ENCODE measurements at places on chromosomes 4 and X.

- DNase-seq = no peak
Observed at GRCh38 chr4:128608006-128608405, 201.5 kb upstream of the JADE1 start.

DNA sequence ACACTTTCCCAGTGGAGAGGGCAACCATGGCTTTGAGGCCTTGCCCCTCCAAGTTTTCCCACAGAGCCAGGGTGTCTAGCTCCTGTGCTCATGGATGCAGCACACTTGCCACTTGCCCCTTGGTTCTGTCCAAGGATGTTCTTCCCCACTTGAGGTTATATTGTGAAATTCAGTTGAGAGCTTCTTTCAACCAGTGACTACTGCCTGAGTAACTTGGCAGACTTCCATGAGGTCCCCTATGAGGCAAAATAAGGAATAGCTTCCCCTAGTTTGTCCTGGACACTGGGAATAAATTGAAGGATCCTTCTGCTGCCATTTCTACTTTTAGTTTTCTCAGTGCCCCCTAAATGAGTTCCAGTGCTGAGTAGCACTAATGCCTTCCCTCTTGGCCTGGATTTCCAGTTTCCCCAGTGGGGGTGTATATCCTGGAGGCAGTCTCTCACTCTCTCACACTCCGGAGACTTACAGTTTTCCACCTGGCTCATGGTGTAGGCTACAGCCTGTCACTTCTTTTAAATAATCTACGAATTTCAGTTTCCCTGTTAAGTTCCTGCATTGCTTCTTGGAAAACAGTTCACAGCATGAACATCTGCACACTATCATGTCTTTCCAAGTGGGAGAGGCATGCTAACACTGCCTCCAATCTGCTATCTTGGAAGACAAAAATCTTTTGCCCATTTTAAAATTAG, 36.4 kb upstream of the ADH4 start:
- no peak for DNase-seq

DNA sequence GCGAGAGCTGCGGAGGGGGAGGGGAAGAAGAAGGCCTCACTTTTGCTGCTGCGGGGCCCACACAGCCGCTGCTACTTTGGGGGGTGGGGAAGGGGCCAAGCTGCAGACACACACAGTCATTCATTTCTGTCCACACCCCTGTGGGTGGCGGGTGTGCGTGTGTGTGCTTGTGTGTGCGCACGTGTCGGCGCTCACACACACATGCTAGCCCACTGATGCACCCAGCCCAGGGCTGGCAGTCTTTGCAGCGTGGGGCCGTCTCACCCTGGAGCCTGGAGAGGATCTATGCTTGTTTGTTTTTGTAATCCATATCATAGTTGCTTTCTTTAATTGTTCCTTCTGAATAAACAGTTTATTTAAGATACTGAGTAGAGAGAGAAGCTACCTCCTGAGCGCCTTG, 4.0 kb downstream of the DUSP9 start:
- DNase-seq = no peak

GRCh38 chr4:16438986-16439385, 212.7 kb upstream of the TAPT1 start:
- DNase-seq = no peak

DNA sequence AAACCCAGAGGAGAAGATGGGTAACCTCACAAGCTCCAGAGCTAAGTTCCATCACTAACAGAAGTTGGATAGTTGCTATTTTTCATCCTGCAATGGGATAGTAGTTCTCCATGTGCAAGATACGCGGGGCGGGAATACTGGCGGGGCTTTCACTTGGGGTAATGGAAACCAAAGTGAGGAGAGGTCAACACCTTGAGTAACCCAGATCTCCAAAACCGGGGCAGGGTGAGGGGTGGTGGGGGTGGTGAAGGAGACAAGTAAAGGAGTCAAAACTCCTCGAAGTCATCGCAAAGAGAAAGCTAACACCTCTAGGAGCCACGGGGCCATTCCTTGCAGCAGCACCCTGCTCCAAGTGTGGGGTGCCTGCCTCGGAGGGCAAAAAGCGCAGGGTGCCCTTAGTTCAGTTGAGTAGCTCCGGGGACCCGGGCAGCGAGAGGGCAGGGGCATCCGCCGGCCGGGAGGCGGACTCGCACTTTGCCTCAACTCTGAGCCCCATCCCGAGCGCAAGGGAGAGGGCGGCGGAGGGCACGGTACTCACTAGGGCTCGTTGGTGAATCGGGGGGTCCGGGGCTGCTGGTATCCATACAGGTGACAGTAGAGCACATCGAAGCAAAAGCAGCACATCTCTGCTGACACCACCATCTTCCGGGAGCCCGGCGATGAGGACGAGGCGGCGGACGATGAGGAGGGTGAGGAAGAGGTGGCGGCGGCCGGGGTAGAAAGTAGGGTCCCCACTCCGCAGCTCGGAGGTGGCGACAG, 645 bp downstream of the AMMECR1 start:
- DNase-seq = peak; percentile 7

DNA sequence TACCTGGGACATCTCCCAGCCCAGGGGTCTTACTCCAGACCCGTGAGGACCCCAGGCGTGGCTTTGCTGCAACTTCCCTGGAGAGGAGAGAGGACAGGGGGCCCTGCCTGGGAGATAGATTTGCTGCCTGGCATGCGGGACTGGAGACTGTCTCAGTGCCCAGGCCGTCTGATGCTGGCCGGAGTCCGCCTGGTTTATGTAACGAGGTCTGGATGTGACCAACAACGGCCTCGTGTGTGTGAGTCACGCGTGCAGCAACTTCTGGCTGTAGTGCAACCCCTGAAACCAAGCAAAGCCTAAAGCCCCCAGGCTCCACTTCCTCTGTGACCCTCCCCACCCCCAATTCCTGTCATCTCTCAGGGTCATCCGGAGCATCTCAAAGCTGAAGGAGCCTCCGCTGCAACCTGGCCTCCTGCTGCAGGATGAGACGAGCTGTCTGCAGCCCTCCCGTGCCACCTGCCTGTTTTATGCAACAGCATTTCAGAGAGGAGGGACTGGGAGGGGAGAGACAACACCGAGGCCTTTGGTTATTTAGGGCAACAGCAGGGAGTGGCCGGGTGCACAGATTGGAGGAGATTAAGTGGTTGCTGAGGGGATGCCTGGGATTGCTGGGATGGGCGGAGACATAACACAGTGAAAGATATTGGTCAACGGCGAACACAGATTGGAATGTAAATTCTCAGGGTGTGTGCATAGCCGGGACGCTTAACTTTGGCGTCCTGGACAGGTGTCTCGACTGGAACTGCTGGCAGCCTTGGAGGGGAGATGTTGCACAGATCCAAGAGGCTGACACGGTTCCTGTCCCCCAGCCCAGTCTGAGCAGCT, 16.0 kb downstream of the XG start:
- no peak for DNase-seq

GRCh38 chr4:86942185-86942666, 7.4 kb downstream of the AFF1 start:
- no peak for DNase-seq

GRCh38 chr4:44563496-44563895, 87.9 kb downstream of the YIPF7 start:
- DNase-seq = no peak

DNA sequence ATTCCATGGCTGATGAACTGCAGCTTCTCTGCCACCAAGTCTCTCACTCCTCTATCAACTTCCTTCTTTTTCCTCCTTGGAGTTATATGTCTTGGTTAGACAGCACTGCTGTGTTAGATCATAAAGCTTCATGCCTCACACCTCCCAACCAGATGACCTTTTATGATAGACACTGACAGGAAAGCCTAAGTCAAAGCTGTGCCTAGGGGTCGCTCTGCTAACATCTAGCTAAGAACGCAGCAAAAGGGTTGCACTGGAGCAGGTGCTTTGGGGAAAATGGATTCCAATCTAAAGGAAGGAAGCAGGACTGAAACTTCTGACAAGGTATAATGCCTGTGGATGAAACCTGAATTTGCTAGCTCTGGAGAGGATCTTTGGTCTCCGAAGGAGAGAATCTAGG, 509.7 kb downstream of the SMARCA1 start:
- no peak for DNase-seq

DNA sequence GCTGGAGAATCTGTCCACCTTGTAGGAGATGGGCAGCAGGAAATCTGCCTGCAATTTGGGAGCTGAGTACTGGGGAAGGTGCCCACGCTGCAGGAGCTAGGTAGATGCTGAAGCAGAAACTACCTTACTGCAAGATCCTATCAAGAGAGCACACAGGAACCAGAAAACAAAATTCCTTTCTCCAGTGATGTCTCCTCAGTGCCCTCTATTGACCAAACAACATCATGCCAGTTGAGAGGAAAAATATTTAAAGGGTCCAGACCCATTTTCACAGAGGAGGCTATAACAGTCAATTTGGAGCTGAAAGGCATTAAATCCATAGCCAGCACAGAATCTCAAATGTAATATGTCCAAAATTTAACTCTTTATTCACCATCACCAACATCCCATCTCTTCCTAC, 406.8 kb downstream of the SLITRK2 start:
- no peak for DNase-seq

- no peak for DNase-seq
Observed at GRCh38 chr4:143587703-143588102, 74.2 kb downstream of the SMARCA5 start.

- no peak for DNase-seq
Observed at GRCh38 chr4:185825737-185826136, 13.7 kb upstream of the SORBS2 start.

- DNase-seq = no peak
Observed at GRCh38 chr4:94978904-94979303, 221.1 kb downstream of the BMPR1B start.

DNA sequence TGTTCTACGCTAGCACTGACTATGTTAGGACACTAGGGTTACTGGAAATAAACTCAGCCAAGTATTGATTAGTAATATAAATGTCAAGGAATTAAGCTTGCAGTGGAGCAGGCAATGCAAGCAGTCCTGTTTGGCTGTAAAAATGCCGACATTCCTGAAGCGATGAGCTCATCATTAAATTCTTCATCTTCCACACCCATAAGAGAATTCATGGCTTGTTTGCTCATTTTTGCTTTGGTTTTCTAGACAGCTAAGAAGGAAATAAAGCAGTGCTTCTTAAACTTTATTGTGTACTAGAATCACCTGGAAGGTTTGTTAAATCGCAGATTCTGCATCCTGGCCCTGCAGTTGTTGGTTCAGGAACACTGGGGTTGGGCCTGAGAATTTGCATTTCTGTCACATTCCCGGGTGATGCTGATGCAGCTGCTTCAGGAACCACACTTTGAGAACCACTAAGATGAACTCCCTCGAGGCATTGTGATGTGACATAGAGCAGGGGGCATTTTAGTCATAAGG, 17.8 kb downstream of the ANXA3 start:
- no peak for DNase-seq

GRCh38 chr4:16199093-16199492, 27.2 kb downstream of the TAPT1 start:
- DNase-seq = no peak

DNA sequence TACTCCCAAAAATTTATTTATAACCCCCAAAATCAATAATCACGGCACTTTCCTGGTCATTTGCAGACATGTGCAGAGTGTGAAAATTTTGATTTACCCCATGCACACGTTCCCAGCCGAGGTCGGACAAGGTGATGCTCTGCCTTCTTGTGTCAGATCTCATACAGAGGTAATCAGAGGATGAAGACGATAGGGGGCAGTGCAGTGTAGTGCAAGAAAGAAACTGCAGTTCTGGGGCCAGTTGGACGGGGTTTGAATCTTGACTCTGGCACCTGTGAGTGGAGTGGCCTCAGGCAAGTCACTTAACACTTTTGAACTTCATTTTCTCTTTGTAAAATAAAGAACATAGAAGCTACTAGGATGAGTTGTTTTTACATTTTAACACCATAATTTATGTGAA, 88.4 kb downstream of the FRMPD3 start:
- DNase-seq = peak; percentile 6

GRCh38 chr4:6367371-6367851, 97.8 kb downstream of the WFS1 start:
- no peak for DNase-seq

DNA sequence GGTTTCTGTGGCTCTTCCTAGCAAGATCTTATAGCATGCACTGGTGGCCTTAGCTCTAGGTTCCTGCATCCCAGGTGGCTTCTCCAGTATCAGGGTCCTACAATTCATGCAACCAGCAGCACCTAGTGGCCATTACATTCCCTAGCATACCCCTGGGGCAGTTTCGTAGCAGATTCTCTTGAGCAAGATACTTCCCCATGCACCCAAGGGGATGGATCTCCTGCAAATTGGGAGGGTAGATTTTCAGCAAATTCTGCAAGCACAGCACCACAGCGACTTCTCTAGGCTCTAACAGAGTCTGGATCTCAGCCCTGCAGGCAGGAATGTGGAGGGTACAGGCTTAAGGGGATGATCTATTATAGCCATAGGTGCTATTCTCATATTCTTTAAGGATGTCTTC, 13.1 kb upstream of the SLC9B1 start:
- DNase-seq = no peak

DNA sequence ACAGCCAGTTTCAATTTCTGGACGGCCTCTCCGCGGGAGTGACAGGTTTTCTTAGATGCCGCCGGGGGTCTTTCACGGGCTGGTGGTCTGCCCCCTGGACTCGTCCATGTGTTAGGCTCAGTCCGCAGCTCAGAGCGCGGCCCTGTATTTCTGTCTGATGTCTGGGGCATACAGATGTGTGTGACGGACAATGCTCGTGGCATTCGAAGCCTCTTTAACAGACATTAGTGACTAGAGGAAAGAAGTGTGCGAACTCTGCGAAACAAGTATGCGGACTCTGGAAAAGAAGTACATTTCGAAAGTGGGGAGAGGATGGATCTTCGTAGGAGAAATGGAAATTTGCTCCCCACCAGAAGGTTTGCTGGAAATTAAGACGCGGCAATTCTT, 793 bp upstream of the DCUN1D4 start:
- no peak for DNase-seq

- DNase-seq = no peak
Observed at GRCh38 chr4:65508168-65508567, 162.1 kb downstream of the EPHA5 start.

DNA sequence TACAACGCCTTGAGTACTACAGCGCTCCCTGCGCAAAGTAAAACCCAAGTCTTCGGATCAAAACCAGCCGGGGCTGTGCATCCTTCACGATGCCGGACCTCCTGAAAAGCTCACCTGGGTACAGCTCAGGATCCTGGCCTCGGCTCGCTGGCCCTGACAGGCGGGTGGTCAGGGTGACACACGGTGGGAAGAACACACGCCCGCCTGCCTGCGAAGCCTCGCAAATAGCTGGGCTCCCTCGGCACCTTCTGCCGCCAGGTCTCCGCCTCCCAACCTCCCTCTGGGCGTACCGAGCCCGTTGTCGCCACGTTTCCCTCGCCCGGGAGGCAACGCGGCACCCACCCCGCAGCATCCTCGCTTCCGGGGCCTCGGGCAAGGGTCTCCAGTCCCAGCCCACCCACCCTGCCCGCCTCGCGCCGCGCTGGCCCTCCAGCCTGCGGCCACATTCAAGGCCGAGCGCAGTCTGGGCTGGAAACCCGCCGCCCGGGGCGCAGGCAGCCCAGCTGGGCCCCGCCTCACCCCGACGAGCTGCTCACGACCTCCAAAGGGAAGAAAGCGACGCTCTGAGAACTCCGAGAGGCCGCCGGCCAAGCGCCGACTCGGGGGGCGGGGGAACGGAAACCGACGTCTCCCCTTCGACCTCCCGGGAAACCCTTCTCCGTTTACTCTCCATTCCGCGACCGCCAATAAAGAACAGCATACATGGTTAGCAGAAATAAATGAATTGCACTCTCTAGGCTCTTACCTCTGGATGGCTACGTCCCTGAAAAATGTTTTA, 511 bp downstream of the PPM1K start:
- peak; percentile 30 for DNase-seq

Data from stimulated activated CD4-positive, alpha-beta T cell treated with anti-CD3 and anti-CD28 coated beads, Interleukin-1b, Interleukin-23, amount 100 ng/mL, for 24 hours (primary cell).